Activated CD4-positive, alpha-beta T cell treated with anti-CD3 and anti-CD28 coated beads, Interleukin-2, amount 50 U/mL, for 24 hours (primary cell): ENCODE measurements at places on chromosomes 7 and 10.

GRCh38 chr7:7178906-7179305 lies 3.4 kb upstream of the C1GALT1 start:
- DNase-seq: no peak

GRCh38 chr7:41892356-41893100 lies 189.6 kb upstream of the INHBA start:
- DNase-seq: no peak

DNA sequence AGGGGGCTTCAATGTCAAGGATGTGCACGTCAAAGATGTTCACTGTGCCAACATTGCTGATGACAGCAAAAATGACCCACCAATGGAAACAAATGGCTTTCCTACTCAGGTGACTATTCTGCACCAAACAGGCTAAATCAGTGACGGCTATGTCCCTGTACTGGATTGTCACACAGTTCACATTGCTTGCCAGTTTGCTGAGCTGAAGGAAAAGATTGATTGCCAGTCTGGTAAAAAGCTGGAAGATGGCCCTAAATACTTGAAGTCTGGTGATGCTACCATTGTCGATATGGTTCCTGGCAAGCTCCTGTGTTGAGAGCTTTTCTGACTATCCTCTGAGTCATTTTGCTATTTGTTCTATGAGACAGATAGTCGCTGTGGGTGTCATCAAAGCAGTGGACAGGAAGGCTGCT lies 202.2 kb upstream of the ETV1 start:
- no peak for DNase-seq

DNA sequence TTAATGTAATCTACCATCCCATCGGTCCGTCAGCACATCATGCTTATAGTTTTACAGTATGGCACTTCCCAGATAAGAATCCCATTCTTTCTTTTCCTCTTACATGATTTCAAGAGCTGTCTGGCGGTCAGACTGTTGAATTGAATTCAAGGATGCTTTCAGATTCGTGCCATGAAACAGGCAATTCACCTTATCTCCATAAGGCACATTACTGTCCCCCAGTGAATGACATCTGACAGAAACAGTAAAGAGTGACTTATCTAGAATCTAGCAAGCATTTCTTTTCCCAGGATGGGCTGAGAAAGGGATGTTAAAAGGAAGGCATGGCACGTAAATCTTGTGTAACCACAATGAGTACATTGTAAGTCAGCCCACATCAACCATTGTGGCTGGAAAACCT lies 61.1 kb upstream of the SEM1 start:
- no peak for DNase-seq

- no peak for DNase-seq
Measured at GRCh38 chr10:44862006-44862751, 49.0 kb upstream of the TMEM72 start.

DNA sequence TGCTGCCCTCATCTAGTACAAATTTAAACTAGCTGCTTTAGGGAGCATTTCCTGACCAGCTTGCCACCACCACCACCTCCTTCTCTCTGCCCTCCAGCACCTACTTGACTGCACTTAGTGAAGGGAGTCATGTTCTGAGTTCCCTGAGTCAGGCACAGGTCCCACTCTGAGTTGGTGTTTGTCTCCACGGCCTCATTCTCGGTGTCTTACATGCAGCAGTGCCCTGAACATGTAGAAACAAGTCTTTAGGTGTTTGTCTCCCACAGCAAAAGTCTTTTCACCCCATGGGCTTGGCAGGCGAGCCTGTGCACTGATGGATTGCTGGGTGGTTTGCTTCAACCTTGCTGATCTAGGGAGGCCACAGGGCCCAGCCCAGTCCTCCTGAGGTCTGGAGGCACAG lies 16.9 kb downstream of the TSPAN14 start:
- no peak for DNase-seq

GRCh38 chr7:105448181-105448580 lies 59.5 kb upstream of the SRPK2 start:
- no peak for DNase-seq
